ENCODE measurements at places on chromosomes 7 and 10. TPM values are rescaled to one million over a fixed set of nuclear protein-coding genes. Genes with fewer than 3 reads are reported as not detected.

GRCh38 chr7:25180592-25180923 lies 47.7 kb downstream of the NPVF start:
- no peak overlapping the region for H3K27ac ChIP-seq
- DNase-seq: no peak
- peaks cover 24% of the 10 kb centered on the region for H3K4me1 ChIP-seq
- H3K27me3 ChIP-seq: peaks cover 20% of the 10 kb centered on the region
- no peaks in the 10 kb centered on the region for H3K36me3 ChIP-seq

DNA sequence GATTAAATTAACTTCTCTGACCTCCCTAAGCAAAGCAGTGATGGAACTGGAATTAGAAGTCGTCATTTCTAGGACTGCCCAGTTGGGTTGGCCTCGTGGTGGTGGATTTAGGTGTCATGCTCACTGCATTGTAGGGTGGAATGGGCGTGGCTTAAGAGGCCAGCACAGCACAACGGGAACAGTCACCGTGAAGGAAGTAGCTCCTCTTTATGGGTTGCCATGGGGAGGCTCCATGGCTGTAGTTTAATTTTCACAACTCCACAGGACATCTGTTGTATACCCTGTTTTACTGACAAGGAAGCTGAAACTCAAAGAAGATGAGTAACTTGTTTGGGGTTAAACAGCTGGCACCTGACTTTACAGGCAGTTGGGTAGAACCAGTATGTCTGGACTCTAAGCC lies 208.3 kb downstream of the CELF2 start:
- H3K27me3 ChIP-seq: no peaks in the 10 kb centered on the region
- H3K4me3 ChIP-seq: no peak overlapping the region
- no peak overlapping the region for H3K27ac ChIP-seq
- no peak for DNase-seq
- peaks cover 33% of the 10 kb centered on the region for H3K4me1 ChIP-seq

DNA sequence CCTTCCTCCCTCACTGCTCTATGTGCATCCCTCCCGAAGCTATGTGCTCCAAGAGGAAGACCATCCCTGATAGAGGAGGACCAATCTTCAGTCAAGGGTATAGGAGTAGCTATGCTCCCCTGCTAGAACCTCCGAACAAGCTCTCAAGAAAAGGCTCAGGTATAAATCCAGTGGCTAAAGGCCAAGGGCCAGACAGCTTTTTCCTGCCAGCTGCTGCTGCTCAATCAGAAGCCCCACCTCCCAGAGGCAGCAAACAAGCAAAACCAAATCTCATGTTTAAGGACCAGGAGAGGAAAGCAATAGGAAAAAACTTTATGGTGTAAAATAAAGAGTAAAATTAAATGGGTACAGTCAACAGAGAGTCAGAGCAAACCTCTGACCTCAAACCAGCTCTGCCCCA lies 187.2 kb downstream of the FGFR2 start:
- DNase-seq: no peak
- H3K36me3 ChIP-seq: no peaks in the 10 kb centered on the region
- H3K4me1 ChIP-seq: no peaks in the 10 kb centered on the region
- no peaks in the 10 kb centered on the region for H3K27me3 ChIP-seq
- H3K27ac ChIP-seq: no peak overlapping the region

DNA sequence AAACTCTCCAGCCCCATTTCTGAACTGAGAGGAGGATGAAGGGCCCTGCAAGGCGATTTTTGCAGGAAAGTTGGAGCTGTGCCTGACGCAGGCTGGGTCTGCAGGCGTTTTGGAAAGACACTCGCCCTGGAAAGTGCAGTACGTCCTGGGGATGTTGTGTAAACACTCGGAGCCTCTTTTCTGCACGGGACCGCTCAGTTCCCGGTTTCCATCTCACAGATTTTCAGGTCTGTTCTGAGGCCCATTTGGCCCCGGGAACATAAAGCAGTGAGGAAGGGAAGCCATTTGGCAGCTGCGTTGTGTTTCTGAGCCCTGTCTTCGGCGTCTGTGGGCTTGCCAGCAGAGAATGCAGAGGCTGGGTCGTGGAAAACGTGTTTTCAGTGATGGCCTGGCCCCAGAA lies 655.0 kb upstream of the MGMT start:
- H3K36me3 ChIP-seq: no peaks in the 10 kb centered on the region
- H3K4me3 ChIP-seq: no peak overlapping the region
- peaks cover 13% of the 10 kb centered on the region for H3K4me1 ChIP-seq
- no peak overlapping the region for H3K27ac ChIP-seq
- peaks cover 3% of the 10 kb centered on the region for H3K27me3 ChIP-seq
- DNase-seq: no peak

- no peaks in the 10 kb centered on the region for H3K27me3 ChIP-seq
- no peak for DNase-seq
- H3K4me1 ChIP-seq: peaks cover 73% of the 10 kb centered on the region
Observed at GRCh38 chr7:151491859-151492258, 27.8 kb downstream of the RHEB start.

The WNT8B gene
- 1.1 TPM for total RNA-seq

The FEZF1 gene
- 20.0 TPM for total RNA-seq
